T follicular helper cell (primary cell): ENCODE measurements at places on chromosomes 7 and 10.

DNA sequence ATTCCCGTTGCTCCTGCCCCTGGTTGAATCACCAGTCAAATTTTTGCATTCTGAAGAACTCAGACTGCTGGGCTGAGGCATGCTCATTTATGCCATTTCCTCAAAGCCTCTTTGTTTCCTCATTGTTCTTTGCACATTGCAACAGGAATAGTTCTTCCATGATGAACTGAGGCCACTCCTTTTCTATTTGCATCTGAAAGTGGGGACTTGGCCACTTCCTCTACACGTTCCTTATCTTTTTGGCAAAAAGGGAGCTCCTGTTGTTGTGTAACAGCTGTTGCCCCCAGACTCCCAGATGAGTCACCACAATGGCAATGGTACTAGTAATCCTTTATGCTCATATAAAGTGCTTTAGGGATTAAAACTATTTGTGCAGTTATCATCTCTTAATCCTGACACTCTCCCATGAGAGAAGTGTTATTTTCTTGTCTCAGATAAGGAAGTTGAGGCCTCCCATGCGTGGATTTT, 20.1 kb upstream of the ITPRID1 start:
- DNase-seq, result no peak

DNA sequence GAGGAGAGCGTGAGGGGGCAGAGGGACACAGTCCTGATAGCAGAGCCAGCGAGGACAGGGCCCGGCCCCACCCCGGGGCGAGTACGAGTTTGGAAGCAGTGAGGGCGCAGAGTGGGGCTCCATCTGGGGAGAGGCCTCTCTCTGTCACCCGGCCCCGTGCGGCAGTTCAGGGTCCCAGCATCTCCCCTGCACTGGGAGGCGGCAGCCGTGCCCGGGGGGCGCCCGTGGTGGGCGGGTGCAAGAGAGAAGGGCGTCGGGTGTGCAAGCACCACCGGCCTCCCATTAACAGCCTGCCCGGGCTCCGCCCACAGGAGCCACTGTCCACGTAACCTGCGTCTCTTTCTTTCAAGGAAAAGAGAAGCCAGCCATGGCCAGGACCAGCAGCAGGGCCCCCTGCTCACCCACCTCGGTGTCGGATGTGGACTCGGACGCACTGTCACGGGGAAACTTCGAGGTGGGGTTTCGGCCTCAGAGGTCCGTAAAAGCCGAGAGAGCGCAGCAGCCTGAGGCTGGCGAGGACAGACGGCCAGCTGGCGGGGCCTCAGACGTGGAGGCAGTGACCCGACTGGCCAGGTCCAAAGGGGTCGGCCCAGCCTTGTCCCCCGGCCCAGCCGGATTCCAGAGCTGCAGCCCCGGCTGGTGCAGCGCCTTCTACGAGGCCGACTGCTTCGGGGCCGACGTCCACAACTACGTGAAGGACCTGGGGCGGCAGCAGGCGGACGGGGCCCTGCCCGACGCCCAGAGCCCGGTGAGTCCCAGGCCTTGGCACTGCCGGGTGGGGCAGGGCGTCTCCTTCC, 28.7 kb upstream of the UTF1 start:
- DNase-seq, result no peak

- no peak for DNase-seq
Observed at GRCh38 chr7:119908948-119909347, 364.0 kb upstream of the KCND2 start.

DNA sequence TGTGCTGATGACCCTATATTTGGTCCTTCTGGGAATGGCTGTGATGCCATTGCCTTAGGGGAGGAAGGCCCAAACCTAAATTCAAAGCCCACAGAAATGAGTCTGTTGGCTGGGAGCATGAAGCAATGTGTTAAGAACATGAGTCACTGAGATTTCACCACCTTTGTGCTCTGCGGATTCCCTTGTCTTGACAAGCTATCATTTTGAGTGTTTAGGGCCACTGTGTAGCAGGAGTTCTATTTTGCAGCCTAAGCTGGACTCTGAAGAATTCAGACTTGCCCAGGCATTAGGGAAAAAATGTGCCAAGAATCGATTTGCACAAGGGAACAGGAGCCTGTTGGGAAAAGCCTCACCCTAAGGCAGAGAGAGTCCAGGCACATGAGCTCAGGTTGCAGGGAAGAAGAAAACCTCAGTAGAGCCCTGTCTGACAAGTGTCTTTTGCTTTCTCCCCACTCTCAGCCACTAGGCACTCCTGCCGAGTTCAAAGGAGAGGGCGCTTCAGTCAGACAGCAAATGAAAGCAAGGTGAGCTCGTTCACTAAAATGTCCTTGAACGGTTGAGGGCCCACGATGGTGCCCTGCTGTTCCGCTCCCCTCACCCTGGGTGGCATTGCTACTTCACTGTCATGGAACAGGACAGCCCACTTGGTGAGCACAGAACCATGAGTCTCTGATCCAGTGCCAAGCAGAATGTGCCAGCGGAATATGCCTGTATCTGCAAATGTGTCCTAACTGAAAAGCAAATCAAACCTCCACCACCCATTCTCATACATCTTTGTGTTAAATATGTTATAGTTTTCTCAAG, 93.6 kb downstream of the PRLHR start:
- no peak for DNase-seq

DNA sequence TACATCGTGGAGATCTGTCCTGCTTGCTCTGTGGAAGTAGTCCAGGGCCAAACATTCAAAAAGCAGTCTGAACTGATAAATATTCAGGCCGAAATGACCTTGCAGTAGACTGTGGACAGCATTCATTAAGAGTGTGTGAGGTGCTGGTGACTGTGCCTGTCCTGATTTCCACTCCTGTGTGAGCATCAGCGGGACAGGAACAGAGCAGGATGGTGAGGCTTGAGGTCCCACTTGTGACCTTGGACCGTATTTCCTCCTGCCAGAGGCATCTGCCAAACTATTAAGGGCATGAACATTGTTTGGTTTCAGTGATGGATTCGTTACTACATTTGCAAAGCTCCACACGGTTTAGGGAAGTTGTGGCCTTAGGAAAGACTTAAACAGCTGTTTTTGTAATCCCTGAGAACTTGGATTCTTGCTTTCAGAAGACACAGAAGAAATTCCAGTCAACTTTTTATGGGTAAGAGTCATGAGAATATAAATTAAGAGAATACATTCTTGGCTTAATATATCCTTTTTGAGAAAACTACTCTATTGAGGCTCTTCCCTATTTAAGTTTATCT, 32.8 kb downstream of the CCNY start:
- no peak for DNase-seq

DNA sequence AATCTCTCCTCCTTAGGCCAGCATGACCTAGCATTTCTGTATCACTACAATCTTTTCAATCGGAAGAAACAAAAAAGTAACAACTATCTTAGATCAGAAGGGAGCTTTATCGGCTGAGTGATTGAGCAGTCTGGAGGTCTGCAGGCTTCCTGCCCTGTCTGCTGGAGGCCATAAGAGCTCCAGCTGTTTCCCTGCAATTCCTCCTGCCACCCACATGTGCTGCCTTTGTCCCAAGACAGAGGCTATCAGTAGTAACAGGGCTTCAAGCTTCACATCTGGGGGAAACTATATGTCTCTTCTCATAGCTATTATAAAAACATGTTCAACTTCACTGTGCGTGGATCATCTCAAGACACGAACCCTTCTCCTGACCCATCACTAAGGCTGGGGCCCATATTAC, 70.1 kb upstream of the VWC2 start:
- DNase-seq, result no peak

DNA sequence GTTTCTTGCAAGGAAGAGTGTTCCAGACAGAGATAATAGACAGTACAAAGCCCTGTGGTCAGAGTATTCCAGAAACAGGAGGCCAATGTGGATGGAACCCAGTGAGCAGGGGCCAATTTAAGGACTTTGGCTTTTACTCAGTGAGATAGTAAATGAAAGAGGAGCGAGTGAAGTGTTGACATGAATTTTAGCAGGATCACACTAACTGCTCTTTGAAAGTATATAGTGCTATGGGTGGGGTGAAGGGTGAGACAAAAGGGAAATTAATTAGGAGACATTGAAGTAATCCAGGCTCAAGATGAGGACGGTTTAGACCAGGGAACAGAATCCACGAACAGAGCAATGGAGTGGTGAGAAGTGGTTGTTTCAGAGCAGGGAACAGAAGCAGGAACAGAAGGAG, 62.2 kb upstream of the TES start:
- DNase-seq, result no peak

- no peak for DNase-seq
Observed at GRCh38 chr7:128918016-128918665, 7.6 kb upstream of the KCP start.

DNA sequence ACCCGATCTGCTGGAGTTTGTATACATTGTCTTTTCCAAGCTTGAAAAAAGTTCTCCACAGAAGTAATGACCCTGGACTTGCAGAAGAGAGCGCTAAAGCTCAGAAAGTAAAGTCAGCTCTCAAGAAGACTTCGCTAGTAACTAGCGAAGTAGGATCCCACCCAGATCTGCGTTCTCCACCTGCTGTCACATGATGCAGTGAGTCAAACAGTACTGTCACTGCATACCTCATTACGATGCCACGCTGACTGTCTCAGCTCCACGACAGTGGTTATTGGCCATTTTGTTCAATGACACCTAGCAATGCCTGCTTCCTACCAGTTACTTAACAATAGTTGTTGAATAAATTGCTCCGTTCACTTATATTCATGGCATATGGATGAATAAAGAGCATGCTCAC, 29.7 kb upstream of the SEC61G start:
- no peak for DNase-seq

DNA sequence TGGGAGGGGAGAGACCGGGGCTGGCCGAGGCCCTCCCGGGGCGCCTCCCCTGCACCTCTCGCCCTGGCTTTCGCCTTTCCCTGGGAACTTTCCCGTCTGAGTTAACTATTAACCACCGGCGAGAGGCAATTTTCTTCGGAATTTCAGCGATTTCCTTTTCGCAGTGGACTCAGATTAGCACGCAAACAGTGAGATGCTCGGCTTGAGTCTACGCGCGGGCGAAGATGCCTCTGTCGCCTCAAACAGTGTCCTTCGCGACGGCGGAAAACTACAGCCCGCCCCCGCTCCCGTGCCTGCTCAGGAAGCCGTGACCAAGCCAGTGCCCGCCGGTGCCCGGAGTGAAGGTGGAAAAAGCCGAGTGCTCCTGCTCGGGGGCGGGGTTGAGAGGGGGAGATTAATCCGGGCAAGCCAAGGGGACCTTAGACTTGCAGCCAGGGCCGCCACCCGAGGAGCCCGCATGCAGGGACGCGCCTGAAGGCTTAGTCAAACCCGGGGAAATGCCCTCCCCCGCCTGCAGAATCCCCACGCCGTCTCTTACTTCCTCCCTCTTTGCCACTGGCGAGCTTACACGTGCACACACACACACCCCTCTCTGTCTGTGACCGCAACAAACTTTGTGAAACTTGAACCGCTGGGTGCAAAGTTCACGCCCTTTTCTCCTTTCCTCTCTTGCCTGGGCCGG, 14.5 kb upstream of the PAX2 start:
- no peak for DNase-seq

GRCh38 chr10:112235920-112236319, 47.3 kb upstream of the TECTB start:
- DNase-seq, result no peak

GRCh38 chr7:119545118-119545517, 727.9 kb upstream of the KCND2 start:
- no peak for DNase-seq

- DNase-seq, result no peak
Observed at GRCh38 chr10:121580276-121581116, 17.7 kb downstream of the FGFR2 start.

DNA sequence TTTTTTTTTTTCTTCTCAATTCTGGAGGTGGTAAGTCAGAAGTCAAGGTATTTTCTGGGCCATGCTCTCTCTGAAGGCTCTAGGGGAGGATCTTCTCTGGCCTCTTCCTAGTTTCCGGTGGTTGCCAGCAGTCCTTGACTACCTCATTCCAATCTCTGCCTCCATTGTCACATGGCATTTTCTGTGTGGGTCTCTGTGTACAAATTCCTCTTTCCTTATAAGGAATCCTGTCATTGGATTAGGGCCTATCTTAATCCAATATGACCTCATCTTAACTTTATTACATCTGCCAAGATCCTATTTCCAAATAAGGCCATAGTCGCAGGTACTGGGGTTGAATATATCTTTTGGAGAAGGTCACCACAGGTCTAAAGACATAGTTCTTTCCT, 129.3 kb upstream of the PRR15 start:
- DNase-seq, result no peak

GRCh38 chr10:118669020-118669791, 73.8 kb upstream of the PRLHR start:
- no peak for DNase-seq

GRCh38 chr10:78194050-78194449, 160.4 kb downstream of the RPS24 start:
- no peak for DNase-seq

DNA sequence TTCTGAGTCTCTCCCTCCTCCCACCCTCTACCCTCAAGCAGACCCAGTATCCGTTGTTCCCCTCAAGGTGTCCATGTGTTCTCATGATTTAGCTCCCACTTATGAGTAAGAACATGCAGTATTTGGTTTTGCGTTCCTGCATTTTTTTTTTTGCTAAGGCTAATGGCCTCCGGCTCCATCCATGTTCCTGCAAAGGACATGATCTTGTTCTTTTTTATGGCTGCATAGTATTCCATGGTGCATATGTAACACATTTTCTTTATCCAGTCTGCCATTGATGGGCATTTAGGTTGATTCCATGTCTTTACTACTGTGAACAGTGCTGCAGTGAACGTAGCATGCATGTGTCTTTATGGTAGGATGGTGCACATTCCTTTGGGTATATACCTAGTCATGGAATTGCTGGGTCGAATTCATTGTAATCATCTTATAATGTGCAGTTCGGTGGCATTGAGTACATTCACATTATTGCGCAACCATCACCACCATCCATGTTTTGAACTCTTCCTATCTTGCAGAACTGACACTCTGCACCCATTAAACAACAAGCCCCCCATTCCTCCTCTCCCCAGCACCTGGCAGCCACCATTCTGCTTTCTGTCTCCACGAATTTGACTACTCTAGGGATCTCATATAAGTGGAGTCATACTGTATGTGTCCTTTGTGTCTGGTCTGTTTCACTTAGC, 125.5 kb downstream of the CAMK1D start:
- no peak for DNase-seq

DNA sequence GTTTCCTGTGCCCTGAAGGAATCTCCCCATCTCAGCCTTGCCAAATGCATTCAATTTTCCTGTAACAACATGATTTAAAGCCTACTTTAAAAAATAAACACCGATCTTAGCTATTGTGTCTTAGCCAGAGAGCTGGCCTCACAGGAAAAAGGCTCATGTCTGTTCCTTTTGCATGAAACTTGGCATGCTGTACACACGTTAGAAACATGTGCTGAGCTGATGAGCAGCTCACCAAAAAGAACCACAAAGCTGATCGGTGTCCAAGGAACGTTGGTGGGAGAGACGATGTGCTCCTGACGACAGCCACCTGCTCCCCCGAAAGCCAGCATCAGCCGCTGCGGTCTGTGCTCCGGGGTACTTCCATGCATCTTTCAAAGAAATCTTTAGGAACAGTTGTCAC, 135.9 kb downstream of the ADARB2 start:
- no peak for DNase-seq

GRCh38 chr7:70812511-70812910, 319.4 kb upstream of the GALNT17 start:
- no peak for DNase-seq

DNA sequence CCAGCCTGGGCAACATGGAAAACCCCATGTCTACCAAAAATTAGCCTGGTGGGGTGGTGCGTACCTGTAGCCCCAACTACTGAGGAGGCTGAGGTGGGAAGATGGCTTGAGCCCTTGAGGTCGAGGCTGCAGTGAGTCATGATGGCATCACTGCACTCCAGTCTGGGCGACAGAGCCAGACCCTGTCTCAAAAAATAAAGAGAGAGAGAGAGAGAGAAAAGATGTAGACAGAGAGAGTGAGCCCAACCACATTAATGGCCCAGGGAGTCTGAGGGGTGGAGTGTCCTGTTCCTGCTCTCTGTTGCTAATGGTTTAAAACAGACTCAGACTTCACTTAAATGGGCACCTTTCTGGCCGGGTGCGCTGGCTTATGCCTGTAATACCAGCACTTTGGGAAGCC, 455.7 kb upstream of the GALNT17 start:
- DNase-seq, result no peak
